ENCODE measurements at places on chromosomes 2 and 18.

DNA sequence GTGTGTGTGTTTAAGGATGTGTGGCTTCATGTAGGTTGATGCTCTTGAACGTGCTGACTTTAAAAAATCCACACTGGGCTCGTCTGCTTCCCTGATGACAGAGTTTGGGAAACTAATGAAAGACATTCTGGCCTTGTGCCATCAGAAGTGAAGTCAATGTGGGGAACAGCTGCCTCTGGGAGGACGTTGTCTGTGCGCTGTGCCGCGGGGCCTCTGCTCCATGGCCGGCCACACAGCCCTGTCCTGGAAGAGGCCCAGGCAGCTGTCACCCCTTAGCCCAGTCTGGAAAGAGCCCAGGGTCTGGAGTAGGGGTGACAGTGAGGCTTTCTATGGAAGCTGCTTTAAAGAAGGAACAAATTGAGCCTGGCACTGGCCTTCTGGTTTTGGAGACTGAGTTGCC, 155.8 kb downstream of the SH3RF3 start:
- no peak for DNase-seq

DNA sequence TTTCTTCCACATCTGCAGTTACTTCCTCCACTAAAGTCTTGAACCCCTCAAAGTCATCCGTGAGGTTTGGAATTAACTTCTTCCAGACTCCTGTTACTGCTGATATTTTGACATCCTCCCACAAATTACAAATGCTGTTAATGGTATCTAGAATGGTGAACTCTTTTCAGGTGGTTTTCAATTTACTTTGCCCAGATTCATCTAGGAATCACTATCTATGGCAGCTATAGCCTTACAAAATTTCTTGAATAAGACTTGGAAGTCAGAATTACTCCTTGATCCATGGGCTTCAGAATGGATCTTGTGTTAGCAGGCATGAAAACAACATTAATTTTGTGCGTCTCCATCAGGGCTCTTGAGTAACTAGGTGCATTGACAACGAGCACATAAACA, 19.9 kb downstream of the EPAS1 start:
- DNase-seq: no peak

- DNase-seq: no peak
Measured at GRCh38 chr2:171568089-171568488, 45.8 kb downstream of the CYBRD1 start.

DNA sequence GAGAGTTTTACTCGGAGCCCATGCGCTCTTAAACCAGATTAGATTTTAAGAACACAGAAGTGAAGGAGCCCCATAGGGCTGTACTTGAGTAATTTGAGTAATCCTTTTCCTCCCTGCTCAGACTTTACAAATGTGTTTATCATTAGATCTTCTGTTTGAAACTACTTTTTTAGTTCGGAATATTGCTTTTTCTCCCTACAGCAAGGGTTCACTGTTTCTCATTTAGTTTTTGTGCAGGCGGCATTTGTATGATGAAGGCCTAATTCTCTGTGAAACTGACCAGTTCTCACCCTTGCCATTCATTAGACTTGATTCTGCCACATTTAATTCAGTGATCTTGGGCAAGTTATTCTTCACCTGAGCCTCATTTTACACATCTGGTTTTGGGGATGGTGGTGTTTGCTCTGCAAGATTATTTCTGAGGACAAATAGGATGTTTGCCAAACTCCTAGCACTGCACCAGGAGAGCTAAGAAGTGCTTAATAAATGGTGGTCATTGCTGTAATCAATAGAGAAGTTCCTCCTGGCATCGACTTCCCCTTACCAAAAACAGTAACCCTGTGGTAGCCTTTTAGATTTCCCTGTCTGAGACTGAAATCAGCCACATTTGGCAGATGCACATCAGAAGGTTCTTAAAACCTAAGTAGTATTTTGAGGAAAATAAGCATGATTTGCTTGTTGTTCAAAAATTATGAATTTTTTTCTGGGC, 2.2 kb downstream of the B3GNT2 start:
- DNase-seq: no peak

- DNase-seq: no peak
Measured at GRCh38 chr2:178807227-178808008, at the start of gene TTN. Gene TTN (minus strand): TSS chr2:178807423. CDS start chr2:178804642, 2,781 bp downstream.

GRCh38 chr2:100844514-100844913, 24.6 kb downstream of the NPAS2 start:
- DNase-seq: no peak

DNA sequence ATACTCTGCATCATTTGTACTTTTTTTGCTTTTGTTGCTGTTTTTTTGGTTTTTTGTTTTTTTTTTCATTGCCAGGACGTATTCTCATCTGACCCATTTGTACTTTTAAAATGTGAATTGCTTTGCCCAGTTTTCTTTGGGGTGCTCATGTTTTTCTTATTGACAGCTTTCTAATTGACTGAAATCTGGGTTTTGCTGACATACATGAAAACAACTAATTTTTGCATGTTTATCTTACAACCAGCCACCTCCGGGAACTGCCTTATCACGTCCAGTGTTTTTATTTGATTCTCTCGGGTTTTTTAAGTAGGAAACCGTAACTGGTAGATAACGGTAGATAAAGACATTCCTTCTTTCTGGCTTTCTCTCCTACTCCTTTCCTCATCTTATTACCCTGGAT, 38.6 kb downstream of the SNORC start:
- DNase-seq: no peak

DNA sequence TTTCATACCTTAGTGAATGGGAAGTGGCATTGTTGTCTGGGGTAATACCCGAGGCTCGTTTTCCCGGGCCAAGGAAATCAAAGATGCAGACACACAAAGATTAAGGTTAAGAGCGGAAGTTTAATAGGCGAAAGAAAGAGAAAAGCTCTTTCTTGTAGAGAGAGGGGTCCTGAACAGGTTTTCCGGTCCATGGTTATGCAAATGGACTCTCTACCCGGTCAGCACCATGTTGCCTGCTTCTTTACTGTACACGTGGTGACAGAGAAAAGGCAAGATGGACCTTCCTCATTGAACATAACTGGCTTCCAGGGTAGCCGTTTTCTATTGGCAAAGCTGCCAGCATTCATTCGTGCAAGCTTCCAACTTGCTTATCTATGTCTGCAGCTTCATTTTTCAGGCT, 2063.5 kb downstream of the SUCLG1 start:
- no peak for DNase-seq
